CD4-positive, CD25-positive, alpha-beta regulatory T cell (primary cell): ENCODE measurements at places on chromosomes 16 and 17.

DNA sequence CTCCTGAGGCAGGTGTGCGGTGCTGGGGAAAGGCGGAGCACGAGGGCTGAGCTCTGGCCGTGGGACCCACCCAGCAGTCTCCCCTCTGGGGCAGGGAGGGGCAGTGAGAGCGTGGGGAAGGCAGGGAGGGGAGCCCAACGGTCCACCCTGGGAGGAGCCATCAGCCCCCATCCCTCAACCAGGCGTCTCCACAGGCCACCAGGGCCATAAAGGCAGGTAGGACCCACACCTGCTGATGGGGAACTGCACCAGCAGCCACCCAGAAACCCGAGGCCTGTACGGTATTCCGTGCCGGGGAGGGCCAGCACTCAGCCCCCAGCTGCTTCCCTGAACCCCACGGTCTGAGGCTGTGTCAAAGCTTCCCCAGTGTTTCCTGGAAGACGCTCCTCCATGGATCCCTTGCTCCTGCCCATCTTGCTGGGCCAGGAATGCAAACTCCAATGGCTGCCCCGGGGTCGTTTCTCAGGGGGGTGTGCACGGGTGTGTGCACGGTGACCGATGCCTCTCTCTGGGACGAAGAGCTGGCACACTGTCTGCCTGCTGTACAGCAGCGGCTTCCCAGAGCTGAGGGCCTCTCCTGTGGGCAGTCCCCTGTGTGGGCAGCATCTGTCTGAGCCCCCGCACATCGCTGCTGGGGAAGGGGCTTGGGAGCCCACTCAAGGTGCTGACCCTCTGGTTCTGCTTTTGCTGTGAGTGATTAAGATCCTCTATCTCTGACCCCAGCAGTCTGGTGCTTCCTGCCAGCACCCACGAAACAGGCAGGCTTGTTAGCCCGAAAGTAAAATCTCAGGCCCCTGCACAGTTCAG, 17.2 kb upstream of the METRNL start:
- no peaks in the 10 kb centered on the region for H3K36me3 ChIP-seq
- H3K27me3 ChIP-seq = no peaks in the 10 kb centered on the region
- H3K4me1 ChIP-seq = no peaks in the 10 kb centered on the region
- no peak overlapping the region for H3K4me3 ChIP-seq
- DNase-seq = no peak

DNA sequence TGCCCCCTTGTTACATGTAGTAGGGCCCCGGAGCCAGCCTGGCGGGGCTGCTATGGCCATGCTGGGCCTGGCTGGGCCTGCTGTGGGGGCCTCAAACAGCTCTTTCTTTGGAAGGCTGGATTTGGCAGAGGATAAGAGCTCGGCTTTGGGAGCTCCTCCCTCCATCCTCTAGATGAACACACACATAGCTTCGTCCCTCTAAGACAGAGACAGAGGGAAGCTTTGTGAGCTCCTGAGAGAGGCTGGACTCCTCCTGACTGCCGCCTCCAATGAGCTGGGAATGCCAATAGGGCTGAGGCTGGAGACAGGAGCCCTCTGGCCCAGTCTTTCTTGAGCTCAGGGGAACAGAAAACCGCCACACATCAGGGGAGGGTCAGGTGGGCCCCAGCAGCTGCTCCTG, 37.3 kb upstream of the CDC42EP4 start:
- H3K36me3 ChIP-seq = no peaks in the 10 kb centered on the region
- H3K27me3 ChIP-seq = no peaks in the 10 kb centered on the region
- DNase-seq = no peak
- no peak overlapping the region for H3K4me3 ChIP-seq

DNA sequence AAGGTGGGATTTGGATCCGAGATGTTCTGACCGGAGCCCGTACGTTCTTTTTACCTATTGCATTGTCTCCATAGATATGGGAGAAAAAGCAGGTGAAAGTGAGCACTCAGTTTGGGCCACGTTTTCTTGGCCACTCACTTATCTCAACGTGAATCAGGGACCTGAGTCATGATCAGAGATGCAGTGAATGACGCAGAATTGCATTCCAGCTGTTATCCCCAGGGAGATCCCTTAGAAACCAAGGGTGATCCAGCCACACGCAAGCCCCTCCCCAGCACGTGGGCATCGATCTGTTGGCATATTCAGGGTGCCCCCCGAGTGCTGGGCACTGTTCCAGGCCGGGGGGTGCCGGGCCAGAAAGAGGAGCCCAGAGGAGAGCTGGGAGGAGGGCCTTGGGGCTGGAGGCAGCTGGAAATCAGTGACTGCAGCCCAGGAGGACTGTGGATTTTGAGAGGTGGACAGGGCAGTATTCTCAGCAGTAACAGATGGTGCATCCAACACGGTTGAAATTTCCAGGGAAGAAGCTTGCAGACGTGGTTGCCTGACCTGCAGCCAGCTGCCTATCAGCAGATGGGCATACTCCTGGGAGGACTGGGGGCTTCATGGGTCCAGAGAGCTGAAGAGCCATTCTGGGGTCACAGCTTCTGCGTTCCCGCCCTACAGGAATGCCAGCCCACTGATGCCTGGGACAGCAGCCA, 87.2 kb upstream of the CACNG5 start:
- no peak for DNase-seq
- H3K36me3 ChIP-seq = peaks cover 34% of the 10 kb centered on the region
- no peaks in the 10 kb centered on the region for H3K4me1 ChIP-seq
- no peak overlapping the region for H3K4me3 ChIP-seq
- H3K27me3 ChIP-seq = no peaks in the 10 kb centered on the region

- no peak for DNase-seq
- no peak overlapping the region for H3K4me3 ChIP-seq
- H3K27ac ChIP-seq = no peak overlapping the region
- H3K36me3 ChIP-seq = peaks cover 16% of the 10 kb centered on the region
- no peaks in the 10 kb centered on the region for H3K4me1 ChIP-seq
Measured at GRCh38 chr17:438191-438590, 85.6 kb upstream of the RPH3AL start.

DNA sequence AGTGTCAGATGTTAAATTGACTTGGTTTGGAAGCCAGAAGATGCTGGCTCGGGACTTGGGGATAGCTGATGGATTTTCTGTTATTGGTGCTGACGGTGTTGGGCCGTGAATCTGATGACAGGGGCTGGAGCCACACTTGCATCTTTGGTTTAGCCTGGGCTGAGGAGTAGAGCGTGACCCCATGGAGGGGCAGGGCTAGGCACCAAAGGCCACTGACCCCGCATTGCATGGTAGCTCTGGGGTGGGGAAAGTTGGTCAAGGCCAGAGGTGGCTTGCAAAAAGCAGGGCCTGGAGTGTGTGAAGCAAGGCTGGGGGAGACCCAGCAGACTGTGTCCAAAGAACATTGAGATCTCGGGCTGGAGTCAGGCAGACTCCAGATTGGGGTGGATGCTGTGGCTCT, 25.3 kb downstream of the WSCD1 start:
- no peaks in the 10 kb centered on the region for H3K36me3 ChIP-seq
- H3K27ac ChIP-seq = no peak overlapping the region
- no peaks in the 10 kb centered on the region for H3K27me3 ChIP-seq
- H3K4me1 ChIP-seq = no peaks in the 10 kb centered on the region
- no peak overlapping the region for H3K4me3 ChIP-seq

- H3K36me3 ChIP-seq = peaks cover 74% of the 10 kb centered on the region
- DNase-seq = no peak
- H3K4me1 ChIP-seq = no peaks in the 10 kb centered on the region
- no peak overlapping the region for H3K4me3 ChIP-seq
- no peak overlapping the region for H3K27ac ChIP-seq
Measured at GRCh38 chr17:45271603-45272002, 9.7 kb upstream of the SPATA32 start.

DNA sequence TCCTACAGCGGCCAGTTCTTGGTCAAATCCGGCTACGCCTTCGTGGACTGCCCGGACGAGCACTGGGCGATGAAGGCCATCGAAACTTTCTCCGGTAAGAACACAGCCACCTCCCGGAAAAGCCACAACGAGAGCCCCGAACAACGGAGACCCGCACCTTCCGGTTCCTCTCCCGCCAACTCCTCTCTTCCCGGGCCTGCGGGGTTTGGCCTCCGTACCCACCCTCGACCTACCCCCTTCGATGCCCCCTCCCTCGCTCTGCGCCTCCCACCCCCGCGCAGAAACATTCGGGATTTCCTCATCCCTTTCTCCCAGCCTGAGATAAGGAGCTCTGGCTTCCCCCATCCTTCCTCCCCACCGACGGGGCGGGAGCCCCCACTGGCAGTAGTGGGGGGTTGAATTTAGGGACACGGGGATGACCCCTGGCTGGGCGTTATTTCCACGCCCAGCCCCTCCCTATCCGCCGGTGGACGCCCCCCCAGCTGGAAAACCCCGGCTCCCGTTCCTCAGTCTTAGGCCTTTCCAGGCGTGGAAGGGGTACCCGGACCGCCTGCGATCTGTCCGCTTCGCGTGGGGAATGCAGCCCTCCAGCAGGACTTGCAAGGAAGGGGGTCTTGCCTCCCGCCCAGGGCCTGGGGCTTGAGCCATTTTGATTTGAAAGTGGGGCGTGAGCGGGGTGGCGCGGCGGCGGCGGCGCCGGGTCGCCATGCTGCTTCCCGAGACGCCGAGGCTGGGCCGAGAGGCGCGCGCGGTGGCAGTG, 822 bp downstream of the IGF2BP1 start:
- H3K4me3 ChIP-seq = no peak overlapping the region
- no peaks in the 10 kb centered on the region for H3K36me3 ChIP-seq
- no peak for DNase-seq
- peaks cover 64% of the 10 kb centered on the region for H3K27me3 ChIP-seq
- H3K4me1 ChIP-seq = peaks cover 36% of the 10 kb centered on the region

- no peak overlapping the region for H3K27ac ChIP-seq
- H3K27me3 ChIP-seq = no peaks in the 10 kb centered on the region
- peak; percentile 72 for DNase-seq
- no peaks in the 10 kb centered on the region for H3K4me1 ChIP-seq
- H3K36me3 ChIP-seq = no peaks in the 10 kb centered on the region
Measured at GRCh38 chr17:76005263-76006149, 4.9 kb downstream of the CDK3 start.

DNA sequence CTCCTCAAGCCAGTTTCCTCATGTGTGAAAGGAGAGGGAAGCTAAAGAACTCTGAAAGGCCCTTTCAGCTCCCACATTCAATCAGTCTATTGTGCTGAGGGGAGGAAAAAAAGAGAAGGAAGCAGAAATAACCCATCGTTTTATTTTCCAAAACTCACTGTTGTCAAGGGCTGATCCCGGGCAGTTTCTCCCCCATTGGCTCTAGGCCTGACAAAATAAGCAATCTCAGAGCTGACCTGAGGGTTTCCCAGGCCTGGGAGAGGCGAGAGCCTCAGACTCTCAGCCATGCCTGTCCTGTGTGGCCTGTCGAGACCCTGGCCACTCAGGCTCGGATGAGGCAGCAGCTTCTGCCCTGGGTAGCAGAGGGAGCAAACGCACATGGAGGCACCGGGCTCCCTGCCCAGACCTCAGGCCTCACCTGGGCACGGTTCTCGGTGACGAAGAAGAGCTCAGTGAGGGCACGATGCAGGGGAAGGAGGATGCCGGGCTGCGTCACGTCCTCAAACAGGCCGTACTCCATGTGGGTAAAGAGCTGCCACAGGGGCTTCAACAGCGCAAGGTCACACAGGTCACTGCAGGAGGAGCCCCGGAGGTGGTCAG, 45.0 kb upstream of the ATP2A3 start:
- no peak for DNase-seq
- no peak overlapping the region for H3K27ac ChIP-seq
- peaks cover 75% of the 10 kb centered on the region for H3K36me3 ChIP-seq
- no peak overlapping the region for H3K4me3 ChIP-seq
- no peaks in the 10 kb centered on the region for H3K4me1 ChIP-seq

- no peak overlapping the region for H3K4me3 ChIP-seq
- H3K27ac ChIP-seq = no peak overlapping the region
- no peaks in the 10 kb centered on the region for H3K4me1 ChIP-seq
- no peaks in the 10 kb centered on the region for H3K36me3 ChIP-seq
- H3K27me3 ChIP-seq = peaks cover 4% of the 10 kb centered on the region
Measured at GRCh38 chr17:34412534-34412933, 49.5 kb upstream of the CCL1 start.

- no peaks in the 10 kb centered on the region for H3K4me1 ChIP-seq
- no peak for DNase-seq
- H3K36me3 ChIP-seq = no peaks in the 10 kb centered on the region
- no peak overlapping the region for H3K27ac ChIP-seq
- H3K4me3 ChIP-seq = no peak overlapping the region
- no peaks in the 10 kb centered on the region for H3K27me3 ChIP-seq
Measured at GRCh38 chr16:73177729-73178295, 129.9 kb upstream of the ZFHX3 start.

- peaks cover 7% of the 10 kb centered on the region for H3K36me3 ChIP-seq
- H3K4me1 ChIP-seq = no peaks in the 10 kb centered on the region
- no peak for DNase-seq
- no peak overlapping the region for H3K27ac ChIP-seq
- no peak overlapping the region for H3K4me3 ChIP-seq
Measured at GRCh38 chr17:2691965-2692780, 19.4 kb downstream of the CLUH start.

- DNase-seq = peak; percentile 79
- peak overlapping the region; percentile 89 for H3K4me3 ChIP-seq
- peaks cover 49% of the 10 kb centered on the region for H3K4me1 ChIP-seq
- no peaks in the 10 kb centered on the region for H3K27me3 ChIP-seq
- peak overlapping the region; percentile 99 for H3K27ac ChIP-seq
Measured at GRCh38 chr17:76725580-76726230, 701 bp downstream of the JMJD6 start.

DNA sequence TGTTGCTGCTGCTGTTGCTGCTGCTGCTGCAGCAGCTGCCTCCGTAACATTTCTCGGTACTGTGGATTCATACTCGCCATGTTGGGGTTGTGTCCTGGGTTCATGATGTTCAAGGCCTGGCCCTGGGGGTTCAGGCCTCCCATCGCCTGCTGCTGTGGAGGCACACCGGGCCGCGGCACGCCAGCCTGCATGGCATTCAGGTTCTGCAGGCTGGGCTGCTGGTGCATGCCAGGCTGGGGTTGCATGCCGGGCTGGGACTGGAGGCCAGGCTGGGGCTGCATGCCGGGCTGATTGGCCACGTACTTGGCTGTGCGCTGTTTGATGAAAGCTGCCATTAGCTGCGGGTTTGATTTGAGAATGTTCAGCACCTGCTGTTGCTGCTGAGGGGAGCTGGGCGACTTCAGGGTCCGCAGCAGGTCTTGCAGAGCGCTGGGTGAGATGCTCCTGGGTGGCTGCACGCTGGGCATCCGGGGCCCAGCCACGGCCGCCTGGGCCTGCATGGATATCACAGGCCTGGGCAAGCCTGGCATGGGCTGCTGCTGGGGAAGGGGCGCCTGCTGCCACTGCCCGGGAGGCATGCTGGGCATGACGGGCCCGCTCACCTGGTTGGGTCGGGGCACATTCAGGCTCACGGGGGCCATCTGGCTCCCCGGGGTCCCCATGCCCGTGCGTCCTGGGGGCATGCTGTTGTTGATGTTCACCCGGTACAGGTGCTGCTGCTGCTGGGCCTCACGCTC, 11.3 kb upstream of the TRAP1 start:
- no peak for DNase-seq
- H3K36me3 ChIP-seq = peaks cover 54% of the 10 kb centered on the region
- H3K27me3 ChIP-seq = no peaks in the 10 kb centered on the region
- no peaks in the 10 kb centered on the region for H3K4me1 ChIP-seq
- H3K4me3 ChIP-seq = no peak overlapping the region

GRCh38 chr16:2163211-2163881, 7.8 kb downstream of the TRAF7 start:
- H3K4me1 ChIP-seq = peaks cover 3% of the 10 kb centered on the region
- H3K27ac ChIP-seq = no peak overlapping the region
- peaks cover 9% of the 10 kb centered on the region for H3K36me3 ChIP-seq
- H3K27me3 ChIP-seq = no peaks in the 10 kb centered on the region
- no peak for DNase-seq
